Vagina (tissue), 2 donors: ENCODE measurements at places on chromosomes 7 and 10. TPM values are rescaled to one million over a fixed set of nuclear protein-coding genes. Genes with fewer than 3 reads are reported as not detected.

GRCh38 chr10:3361640-3362039, 189.1 kb upstream of the PITRM1 start:
- no peak for DNase-seq

- no peak for DNase-seq
Measured at GRCh38 chr10:124668517-124669051, 75.6 kb downstream of the FAM53B start.

- no peak for DNase-seq
Measured at GRCh38 chr7:155373359-155374273, 75.9 kb downstream of the INSIG1 start.

DNA sequence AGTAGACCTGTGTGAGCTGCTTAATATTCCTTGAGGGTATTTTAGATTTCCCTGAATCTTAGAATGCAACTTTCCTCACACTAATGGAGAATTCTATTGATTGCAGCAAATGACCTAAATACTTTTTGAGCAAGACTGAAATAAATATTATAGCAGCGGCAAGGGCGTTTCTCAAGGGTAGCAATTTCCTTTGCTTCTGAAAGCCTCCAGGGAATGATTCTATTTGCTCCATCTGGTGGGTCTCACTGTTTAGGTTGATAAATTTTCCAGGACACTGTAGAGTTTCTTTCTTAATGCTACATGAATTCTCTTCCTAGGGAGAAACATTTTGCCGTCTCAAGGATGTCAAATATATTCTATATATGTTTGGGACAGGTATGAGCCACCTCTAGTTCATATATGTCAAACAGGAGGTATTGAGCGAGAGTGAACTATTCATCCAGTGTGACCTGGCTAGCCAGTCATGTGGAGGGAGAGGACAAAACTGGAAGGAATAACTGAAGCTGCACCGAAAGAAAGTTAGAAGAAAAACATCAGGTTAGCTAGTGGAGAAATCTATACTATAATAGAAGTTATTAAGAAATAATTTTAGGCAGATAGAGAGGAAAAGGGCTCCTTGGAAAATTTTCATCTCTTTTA, 57.9 kb upstream of the FZD8 start:
- DNase-seq: no peak

GRCh38 chr10:97383159-97383558, 18.0 kb downstream of the RRP12 start:
- DNase-seq: no peak

- no peak for DNase-seq
Measured at GRCh38 chr10:14009371-14010100, 321.2 kb downstream of the FRMD4A start.

Gene MYH16
- not detected for total RNA-seq

Gene NEBL
- 55.2 TPM for total RNA-seq

Gene KCP
- 1.2 TPM for total RNA-seq

Gene CPA2
- not detected for total RNA-seq

Gene GIMAP1
- 5.2 TPM for total RNA-seq

Gene NRP1
- 52.5 TPM for total RNA-seq
